Kidney capillary endothelial cell (primary cell): ENCODE measurements at places on chromosomes 4 and X.

DNA sequence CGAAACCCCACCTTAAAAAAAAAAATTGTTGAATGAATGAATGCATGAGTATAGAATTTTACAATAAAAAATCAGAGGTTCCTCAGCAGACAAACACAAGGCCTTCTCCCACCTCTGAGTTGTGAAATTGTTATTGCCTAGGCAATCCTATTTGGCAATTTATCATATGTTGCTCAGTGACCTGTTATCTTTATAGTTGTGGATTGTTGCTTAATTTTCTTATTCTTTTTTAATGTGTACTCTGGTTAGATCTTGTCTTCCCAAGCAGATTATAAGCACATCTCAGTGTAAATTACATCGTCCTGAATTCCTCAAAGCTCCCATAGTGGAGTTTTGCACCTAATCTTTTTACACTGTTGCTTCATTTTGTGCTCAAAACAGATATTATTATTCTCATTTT, 71.9 kb downstream of the RBM47 start:
- DNase-seq, result no peak

- no peak for DNase-seq
Observed at GRCh38 chr4:83113429-83113786, 1.1 kb downstream of the PLAC8 start.

DNA sequence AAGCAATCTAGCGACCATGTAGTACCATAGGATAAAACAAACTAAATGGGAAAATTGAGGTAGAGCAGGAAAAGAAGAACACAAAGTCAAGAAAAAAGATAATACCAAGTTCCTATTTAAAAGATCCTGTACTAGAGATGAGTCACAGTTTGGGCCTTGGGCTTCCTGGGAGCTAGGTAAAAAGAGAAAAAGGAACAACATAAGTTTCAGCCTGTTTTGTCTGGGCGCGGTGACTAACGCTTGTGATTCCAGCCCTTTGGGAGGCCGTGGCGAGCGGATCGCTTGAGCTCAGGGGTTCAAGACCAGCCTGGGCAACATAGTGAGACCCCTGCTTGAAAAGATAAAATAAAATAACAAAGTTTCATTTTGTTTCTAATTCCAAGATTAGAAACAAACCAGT, 14.0 kb upstream of the TMEM156 start:
- no peak for DNase-seq

- DNase-seq, result no peak
Observed at GRCh38 chrX:19899217-19899788, 11.9 kb upstream of the SH3KBP1 start.

GRCh38 chrX:107541244-107541643, 87.1 kb upstream of the PRPS1 start:
- no peak for DNase-seq

DNA sequence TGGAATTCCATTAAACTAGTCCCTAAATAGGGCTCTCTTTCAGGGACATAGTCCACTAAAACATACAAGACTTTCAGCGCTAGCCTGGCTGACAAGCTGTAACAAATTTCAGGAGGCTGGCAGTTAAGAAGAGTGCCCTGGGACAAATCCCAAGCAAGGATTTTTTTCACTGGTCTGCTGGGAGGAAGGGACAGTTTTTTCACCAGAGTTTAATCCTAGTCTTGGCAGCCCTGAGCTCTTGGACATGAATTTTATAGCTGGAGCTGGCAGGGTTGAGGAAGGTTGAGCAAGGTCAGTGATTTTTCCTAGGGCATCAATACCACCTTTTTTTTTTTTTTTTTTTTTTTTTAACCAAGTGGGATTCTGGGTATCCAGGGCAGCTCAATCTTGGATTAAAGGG, 184.4 kb downstream of the SH2D1A start:
- no peak for DNase-seq

DNA sequence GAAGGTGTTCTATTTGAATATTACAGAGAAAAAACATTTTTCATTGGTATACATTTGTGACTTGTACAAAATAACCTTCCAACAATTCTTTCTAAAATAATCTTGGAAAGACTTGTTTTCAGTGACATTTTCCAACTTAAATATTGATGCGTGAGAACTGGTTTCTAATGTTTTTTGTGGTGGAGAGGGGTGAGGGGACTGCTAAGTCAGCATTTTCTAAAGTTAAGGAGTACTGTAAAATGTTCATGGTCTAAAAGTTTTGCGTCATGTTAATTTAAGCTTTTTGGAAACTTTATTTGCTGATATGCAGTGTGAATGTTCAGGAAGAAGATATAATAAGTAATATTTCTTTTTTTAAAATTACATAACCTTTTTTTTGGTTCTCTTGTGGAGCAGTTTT, 229.3 kb downstream of the MAGEB5 start:
- no peak for DNase-seq

DNA sequence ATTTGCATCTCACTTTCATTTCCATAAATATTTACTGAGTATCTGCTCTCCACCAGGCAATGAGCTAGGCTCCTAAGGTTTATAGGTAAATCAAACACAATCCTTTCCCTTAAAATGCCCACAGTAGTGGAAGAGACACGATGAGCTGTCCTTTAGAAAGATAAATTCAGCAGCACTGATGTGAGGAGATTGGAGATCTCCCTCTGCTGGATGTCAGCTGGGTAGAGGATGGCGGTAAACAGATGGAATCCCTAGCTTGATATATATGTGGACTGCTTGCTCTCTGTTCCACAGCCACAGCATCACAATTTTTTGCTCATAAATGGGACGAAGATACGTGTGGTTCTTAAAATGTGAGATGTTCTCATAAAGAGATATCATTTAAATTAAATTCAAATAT, 216.4 kb upstream of the RASGEF1B start:
- DNase-seq, result no peak

DNA sequence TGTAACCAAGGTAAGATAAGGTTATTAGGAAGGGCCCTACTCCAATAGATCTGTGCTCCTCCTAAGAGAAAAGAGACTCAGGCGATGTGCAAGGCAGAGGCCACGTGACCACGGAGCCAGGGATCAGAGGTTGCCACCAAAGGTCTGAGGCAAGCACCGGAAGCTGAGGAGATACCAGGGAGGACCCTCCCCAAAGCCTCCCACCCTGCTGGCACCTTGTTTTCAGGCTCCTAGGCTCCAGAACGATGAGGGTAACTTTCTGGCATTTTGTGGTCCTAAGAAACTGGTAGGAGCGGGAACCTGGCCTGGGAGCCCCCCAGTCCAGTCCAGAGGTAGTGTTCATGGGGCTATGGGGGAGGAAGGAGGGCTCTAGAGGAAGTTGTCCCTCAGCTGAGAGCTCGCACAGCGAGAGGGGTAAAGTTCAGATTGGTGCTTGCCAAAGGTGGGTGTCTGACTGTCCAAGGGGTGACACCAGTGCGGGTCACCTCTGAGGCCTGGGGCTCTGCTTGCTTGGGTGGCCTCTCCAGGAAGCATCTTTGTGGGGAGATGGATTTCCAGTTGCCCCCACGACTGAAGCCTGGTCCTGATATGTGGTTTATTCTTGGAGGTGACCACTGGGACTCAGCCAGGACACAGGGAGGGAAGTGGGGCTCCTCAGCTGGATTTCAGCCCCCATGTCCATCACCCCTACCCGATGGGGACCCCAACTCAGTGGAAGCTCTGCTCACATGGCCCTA, 7.5 kb upstream of the LETM1 start:
- no peak for DNase-seq

- no peak for DNase-seq
Observed at GRCh38 chr4:11426731-11427120, 2.0 kb downstream of the HS3ST1 start.

DNA sequence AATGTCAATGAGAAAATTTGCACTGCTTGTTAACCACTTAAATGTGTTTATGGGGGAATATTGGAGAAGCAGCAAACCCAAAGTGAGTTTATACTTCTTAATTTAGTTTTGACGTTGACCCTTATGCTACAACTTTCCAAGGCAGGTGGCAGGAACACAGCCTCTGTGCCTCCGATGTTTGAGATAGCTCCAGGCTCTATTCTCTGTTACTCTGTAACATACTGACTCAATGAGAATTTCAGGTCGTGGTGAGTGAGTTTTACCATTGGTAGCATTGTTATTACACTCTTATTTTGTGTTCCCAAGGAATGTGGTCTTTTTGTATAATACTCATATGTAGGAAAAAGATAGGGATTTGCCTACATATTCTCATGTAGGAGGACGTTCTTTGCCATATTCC, 210.7 kb downstream of the BMPR1B start:
- DNase-seq, result no peak

GRCh38 chr4:15344041-15344440, 83.8 kb upstream of the C1QTNF7 start:
- no peak for DNase-seq

DNA sequence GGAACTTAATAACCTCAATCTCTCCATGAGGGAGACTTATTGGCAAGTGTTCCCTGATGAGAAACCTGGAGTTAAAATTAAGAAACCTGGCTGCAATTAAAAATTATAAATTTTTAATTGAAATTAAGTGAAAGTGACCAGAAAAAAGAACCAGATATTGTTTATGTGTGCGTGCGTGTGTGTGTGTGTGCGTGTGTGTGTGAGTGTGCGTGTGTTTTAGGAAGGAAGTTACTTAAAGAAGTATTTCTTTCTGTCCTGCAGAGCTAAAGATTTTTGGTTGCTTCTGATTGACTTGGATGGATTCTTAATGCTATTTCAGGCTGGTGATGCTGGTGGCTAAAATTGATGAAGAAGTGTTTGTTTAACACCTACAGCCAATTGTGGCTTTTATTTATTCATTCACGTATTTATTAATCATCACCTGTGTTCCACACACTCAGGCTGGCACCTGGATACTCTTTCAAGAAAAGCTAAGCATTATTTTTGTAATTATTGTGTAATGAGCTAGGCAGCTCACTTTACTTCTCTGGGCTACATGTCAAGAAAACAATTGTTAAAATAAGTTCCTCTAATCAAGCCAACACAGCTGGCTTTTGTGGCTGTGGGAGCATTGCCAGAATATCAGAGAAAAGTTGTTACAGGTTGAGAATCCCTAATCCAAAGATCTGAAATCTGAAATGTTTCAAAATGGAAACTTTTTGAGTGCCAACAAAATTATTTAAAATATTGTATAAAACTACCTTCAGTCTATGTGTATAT, 68.5 kb downstream of the CEP44 start:
- DNase-seq, result no peak

DNA sequence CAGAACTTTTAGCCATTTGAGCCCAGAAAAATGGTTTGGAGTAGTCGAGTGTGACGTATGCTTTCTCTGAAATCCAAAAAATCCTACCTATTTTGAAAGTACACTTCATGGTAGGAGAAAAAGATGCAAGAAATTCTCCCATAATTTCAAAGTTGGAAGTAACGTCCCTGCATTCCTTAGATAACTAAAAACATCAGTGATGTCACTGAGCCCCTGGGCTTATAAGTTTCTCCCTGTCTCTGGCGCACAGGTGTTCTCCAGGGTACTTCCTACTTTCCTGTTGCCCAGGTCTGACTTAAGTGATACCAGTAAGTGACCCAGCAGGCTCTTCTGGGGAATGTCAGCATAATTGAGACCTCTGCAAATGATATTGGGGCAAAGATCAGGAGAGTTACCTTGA, 90.5 kb upstream of the WDR1 start:
- no peak for DNase-seq

DNA sequence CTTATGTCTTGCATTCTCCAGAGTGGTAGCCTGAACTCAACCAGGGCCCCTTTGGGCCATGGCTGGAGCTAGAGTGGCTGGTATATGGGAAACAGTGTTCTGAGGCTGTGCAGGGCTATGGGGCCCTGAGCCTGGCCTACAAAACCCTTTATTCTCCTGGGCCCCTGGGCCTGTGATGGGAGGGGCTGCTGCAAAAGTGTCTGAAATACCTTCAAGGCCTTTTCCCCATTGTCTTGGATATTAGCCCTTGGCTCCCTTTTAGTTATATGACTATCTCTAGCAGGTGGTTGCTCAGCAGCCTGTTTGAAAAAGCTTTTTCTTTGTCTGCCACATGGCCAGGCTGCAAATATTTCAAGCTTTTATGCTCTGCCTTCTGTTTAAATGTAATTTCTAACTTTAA, 22.5 kb downstream of the APOOL start:
- DNase-seq, result no peak

DNA sequence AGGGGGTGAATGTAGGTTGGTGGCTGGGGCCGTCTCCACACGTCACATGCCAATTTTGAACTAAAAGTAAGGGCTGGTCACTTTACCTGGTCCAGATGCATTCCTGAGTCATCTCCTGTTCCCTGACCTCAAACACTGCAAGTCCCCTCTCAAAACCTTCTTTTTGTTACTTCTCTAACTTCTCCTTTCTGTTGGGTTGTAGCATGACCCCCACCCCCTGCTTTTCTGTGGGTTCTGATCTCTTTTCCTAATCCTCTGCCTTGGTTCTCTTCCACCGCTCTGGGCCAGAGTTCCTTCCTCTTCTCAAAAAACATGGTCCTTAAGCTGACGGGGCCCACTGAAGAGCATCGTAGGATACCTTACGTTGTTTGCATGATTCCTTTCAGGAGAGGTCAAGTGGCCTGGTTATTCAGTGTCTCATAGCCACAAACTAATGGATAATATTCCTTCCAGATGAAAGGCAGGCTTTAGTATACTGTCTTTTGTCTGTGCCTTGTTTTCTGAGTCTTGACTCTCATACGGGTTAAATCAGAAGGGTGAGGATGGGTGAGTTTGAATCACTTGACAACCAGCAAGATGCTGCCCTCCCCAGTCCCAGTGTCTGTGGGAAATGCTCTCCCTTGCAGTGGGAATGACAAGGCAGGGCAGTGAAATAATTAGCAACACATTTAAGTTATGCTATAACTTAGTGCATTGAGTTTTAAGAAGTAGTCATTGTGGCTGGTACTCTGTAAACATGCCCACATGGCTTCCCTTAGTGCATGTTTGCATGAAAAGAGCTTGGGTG, 15.1 kb downstream of the SMS start:
- no peak for DNase-seq

DNA sequence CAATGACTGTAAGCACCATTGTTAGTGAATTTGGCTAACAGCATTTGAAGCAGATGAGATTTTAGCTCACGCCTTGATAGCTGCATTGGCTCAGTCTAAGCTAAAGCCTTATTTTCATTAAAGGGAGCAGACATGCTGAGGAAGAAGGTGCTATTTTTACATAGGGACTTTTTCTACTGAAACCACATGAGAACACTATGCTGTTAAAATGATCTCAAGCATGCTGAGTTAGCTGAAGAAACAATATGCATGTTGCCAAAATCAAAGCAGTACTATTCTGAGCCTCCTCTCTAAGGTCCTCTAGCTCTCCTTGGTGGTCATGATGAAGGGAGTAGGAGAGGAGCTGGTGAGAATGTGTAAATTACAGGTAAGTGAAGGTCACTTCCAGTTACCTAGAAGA, 134.4 kb upstream of the JADE1 start:
- no peak for DNase-seq

DNA sequence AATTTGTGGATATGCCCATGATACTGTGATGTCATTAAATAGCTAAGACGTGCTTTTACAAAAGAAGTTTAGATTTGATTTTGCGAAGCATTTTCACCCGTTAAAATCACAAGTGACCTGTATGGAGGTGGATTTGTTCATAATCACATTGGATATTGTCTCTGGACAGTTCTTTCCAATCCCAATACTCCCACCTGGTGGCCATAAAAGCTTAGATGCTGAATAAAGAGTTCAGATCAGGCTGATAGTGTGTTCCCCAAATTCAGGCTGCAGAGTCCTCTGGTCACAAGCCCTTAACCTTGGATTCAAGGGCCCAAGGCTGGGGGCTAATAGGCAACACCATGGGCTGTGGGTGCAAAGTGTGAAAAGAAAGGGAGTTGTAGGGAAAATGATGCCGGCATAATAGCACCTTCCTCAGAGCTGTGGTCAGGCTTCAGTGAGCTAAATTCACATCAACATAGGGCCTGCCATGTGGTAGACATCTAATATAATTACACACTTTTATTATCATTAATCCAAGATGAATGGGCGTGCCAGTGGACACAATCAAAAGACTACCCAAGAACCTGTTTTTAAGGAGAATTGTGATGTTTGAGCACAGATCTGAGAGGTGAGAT, 28.1 kb downstream of the SMIM43 start:
- DNase-seq, result peak; percentile 57

GRCh38 chrX:153925739-153926551, at the start of gene ARHGAP4:
TSS of gene ARHGAP4 (minus strand) at chrX:153926264. CDS start at chrX:153926202, 62 bp downstream.
- DNase-seq, result no peak
